ENCODE measurements at places on chromosomes 13 and 19. TPM values are rescaled to one million over a fixed set of nuclear protein-coding genes. Genes with fewer than 3 reads are reported as not detected.

EID2B gene
- total RNA-seq = 4.9 TPM

UBL3 gene
- total RNA-seq = 11.8 TPM

DLEU7 gene
- not detected for total RNA-seq

CYP4F3 gene
- 2.9 TPM for total RNA-seq

NRTN gene
- 1.0 TPM for total RNA-seq

KIR2DL4 gene
- not detected for total RNA-seq

DNA sequence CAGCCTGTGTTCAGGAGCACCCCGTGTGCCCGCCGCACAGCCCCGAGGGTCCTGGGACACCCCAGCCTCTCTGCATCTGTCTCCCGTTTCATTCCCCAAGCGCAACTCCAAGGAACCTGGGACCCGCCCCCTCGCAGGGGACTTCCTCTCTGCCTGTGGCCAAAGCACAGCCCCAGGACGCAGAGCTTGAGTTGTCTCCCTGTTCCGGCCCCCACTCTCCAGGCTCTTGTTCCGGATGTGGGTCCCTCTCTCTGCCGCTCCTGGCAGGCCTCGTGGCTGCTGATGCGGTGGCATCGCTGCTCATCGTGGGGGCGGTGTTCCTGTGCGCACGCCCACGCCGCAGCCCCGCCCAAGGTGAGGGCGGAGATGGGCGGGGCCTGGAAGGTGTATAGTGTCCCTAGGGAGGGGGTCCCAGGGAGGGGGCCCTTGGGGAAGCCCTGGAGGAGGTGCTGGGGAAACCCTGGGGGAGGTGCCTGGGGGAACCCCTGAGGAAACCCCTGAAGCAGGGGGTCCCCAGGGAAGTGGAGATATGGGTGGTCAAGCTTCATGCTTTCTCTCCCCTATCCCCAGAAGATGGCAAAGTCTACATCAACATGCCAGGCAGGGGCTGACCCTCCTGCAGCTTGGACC, 1.3 kb downstream of the HCST start:
- DNase-seq = peak; percentile 13

GRCh38 chr13:71524613-71525304, 342.2 kb downstream of the DACH1 start:
- no peak for DNase-seq

DNA sequence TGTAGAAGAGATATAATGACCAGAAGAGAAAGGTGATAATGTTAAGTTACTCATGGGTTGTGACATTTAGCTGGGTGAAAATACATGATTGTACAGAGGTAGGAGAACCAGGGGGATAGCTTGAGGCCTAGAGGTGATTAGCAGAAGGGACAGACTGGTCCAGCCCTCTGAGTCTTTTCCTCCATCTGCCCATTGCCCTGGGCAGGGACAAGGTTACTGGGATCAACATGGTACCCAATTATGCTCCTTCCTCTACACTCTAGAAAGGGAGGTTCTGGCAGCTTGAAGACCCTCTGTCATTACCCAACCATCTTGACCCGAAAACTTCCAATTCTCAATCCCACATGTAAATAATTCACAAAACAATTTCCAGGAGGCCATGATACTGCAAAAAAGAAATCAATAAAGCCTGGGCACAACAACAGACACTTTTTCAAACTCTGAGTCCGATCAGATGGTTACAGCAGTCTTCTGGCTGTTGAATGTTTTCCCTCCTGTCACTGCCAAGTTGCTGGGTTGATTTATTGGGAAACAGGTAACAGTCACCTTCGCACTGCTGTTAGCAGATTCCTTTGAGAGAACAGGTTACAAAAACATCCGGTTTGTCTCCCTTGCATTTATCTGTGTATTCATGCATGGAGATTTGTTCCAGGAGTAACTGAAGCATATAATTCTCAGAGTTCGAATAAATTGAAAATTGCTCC, 239.1 kb upstream of the HTR2A start:
- no peak for DNase-seq

DNA sequence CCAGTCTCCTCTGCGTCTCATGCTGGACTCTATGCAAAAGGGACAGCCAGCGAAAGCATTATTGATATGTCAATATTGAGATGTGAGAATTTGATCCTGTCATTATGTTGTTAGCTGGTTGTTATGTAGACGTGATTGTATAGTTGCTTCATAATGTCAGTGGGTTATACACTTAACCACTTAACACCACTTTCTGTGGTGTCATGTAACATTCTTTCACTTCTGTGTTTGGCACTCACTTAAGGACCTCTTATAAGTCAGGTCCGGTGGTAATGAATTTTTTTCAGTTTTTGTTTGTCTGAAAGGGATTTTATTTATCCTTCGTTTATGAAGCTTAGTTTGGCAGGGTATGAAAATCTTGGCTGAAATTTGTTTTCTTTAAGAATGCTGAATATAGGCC, 7.1 kb upstream of the SIGLEC7 start:
- DNase-seq = no peak

DNA sequence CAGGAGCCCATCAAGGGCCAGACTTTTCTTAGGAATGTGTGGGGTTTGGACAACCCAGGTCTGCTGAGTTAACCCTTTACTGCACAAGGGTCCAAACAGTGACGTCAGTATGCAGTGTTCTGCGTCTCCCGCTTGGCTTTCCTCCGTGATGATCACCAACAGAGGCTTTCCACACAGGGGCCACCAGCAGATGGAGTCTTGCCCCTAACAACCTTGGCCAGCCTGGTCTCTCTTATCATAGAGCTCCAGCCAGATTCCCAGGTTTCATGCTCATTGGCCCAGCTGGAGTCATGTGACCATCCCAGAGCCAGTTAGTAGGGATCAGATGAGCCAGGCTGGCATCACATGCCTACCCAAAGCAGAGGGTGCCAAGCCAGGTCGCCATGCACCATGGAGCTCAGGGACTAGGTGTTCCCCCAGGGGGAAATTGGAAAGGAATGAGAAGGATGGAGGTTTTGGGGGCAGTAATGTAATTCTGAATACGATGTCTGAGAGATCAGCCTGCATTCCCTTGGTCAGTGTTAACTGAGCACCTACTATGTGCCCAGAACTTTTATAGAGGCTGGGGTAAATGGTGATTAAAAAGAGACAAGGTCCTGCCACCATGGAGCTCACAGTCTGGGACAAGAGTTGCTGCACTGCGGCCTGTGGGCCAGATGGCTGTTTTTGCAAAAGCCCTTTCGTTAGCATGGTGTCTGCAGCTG, 61.2 kb downstream of the MYH14 start:
- DNase-seq = no peak

- no peak for DNase-seq
Measured at GRCh38 chr13:41460930-41461329, 3.6 kb downstream of the RGCC start.

- DNase-seq = no peak
Measured at GRCh38 chr13:81305928-81306327, 965.0 kb upstream of the SPRY2 start.

GRCh38 chr13:89897681-89898080, 1449.8 kb upstream of the MIR17HG start:
- DNase-seq = no peak

DNA sequence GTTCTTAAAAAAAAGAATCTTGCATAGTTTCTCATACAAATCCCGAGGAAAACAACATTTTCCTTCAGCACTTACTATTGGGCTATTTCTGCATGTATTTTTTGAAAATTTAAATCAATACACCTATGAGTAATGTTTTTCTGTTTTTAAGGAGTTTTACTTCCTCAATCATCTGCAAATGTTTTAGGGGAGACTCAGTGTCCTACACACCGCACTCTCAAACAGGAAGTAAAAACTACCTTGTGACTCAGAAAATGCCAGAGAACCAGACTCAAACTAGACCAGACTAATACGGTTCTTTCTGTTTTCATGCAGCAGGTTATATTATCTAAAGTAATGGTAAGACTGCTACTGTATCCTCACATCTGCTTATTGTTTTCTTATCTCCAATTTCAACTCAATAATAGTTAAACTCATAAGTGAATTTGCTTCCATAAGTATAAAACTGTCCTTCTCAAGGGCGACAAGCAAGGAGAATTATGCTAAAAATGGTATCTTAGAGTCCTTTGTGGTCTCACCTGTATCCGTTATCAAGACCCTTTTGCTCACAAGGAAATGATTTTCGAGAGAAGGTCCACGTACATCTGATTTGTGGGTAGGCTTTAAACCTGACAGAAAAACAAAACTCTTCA, 52.5 kb downstream of the FLT3 start:
- no peak for DNase-seq

DNA sequence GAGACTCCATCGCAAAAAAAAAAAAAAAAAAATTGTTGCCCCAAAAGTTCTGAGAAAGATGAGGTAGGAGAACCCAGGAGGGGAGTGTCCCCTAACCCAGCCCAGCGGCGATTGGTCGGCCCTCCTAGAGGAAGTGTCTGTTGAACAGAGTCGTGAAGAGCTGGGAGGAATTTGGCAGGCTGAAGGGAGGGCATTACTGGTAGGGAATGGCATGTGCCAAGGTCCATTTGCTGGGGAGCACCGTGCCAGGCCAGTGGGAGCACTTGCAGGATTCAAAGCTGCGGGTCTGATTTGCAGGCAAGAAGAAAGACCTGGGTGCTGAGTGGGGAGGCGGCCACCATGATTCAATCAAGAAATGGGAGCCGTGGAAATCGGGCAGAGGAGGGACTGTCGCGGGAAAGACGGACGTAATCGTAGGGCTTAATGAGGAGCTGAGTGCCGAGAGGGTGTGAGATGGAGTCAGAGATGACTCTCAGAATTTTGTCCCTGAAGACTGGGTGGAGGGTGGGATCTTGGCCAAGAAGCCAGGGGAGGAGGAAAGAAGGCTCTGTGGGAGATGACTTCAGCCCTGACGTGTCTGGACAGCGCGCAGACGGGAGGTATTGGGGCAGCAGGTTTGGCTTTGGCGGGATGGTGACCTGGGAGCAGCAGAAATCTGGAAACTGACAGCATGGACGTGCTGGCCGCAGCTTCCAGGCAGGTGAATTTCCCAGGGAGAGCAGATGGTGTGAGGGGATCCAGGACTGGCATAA, 15.4 kb downstream of the CERS4 start:
- no peak for DNase-seq

- no peak for DNase-seq
Measured at GRCh38 chr19:1070931-1071791, 4.2 kb downstream of the ARHGAP45 start.

DNA sequence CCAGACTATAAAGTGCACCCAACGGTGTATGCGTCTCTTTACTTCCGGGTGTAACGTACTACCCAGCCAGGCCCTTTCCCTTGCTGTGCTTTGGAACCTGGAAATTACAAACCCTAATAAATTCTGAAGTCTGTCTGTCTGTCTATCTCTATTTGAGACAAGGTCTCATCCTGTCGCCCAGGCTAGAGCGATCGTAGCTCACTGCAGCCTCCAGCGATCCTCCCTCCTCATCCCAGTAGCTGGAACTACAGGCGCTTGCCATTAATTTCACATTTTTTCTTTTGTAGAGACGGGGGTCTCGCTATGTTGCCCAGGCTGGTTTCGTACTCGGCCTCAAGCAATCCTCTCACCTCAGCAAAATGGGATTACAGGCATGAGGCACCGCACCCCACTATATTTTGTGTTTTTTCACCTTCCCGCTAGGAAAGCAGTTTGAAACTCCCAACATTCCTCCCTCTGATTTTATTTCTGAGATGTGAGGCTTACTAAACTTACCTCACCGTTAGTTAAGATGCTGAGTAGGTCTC, 469 bp upstream of the RNF6 start:
- DNase-seq = no peak

GRCh38 chr13:71306821-71307220, 560.2 kb downstream of the DACH1 start:
- no peak for DNase-seq

- no peak for DNase-seq
Measured at GRCh38 chr13:113623491-113624234, 34.3 kb downstream of the ATP4B start.

- DNase-seq = no peak
Measured at GRCh38 chr13:27774651-27775050, 17.6 kb upstream of the GSX1 start.

Data from NCI-H460 (cell line).